CD4-positive, alpha-beta T cell treated with Interleukin-4 for 1 hour (primary cell): ENCODE measurements at places on chromosomes 13 and 19.

DNA sequence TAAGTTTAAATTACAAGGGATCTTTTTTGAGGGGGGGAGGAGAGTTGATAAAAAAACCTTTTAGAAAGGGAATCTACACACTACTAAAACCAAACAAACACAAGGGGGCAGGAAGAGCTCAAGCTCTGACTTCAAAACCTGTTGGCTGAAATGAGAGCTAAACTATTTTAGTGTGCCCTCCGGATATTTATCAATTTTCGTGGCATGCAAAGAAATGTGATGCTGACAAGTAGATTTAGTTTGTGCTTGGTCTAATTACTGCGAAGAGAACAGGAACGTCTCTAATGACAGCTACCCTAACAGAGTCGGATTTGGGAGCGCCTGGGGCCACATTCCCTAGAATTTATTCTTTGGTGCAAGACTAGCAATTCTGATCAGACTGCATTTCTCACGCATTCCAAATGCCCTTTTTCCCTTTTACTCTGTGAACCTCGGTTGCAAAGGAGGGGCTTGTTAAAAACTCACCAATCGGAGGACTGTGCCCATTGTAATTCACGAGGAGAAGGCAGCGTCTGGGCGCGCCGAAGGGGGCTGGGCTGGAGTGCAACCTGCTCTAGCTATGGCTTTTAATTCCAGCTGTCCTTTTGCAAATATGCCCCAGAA lies 802 bp upstream of the FREM2 start:
- DNase-seq, result no peak

GRCh38 chr19:1445932-1446712 lies 3.8 kb upstream of the APC2 start:
- no peak for DNase-seq

DNA sequence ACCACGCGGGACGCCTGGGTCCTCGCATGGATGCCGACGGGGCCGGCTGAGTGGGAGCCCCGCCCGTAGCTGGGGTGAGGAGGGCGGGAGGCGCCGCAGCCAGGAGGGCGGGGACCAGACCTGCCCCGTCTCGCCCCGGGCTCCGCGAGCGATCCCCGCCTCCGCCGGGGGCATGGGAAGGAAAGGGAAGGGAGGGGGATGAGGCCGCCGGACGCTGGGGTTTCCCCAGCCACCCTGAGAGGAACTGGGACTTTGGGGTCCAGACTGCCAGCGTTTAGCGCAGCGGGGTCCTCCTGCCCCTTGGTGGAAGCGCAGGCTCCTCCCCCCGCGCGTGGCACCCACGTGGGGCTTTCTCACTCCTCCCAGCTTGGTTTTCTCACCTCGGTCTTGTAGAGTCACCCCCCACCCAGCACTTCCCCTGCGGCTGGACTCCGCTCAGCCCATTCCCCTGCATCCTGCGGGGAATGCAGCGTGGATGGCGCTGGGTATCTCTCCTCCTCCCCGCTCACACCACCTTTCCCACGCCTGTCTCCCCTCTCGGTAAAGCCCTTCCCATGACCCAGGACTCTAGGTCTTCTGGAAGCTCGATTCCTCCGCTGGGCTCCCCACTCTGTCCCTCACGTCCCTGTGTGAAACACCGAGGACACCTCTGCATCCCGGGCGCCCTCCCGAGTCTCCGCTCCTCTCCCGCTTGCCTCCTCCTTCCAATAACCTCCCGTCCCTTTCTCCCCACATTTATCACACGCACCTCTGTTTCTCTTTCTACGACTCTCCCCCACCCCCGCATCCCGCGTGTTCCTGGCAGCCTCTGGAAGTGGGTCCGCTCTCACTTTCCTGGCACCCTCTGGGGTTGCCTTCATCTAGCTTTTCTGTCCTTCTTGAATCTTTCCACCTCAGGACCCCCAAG lies 2.1 kb downstream of the TGFB1 start:
- peak; percentile 89 for DNase-seq

DNA sequence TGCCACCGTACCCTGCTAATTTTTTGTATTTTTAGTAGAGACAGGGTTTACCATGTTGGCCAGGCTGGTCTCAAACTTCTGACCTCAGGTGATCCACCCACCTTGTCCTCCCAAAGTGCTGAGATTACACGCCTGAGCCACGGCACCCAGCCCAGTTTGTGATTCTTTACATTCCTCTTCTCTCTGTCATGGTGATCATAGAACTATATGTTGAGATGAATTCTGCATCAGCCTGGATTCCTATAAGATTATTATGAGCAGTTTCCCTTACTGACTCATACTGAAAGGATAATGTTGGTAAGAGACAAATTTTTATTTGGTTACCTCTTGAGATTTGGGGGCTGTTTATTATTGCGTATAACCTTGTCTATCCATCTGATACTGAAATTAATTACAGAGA lies 121.5 kb upstream of the CSNK1A1L start:
- DNase-seq, result no peak

GRCh38 chr19:2478756-2479555 lies 3.0 kb downstream of the GADD45B start:
- peak; percentile 74 for DNase-seq

GRCh38 chr19:45640849-45641273 lies 1.7 kb upstream of the EML2 start:
- no peak for DNase-seq

- peak; percentile 15 for DNase-seq
Measured at GRCh38 chr13:75636436-75637180, 478 bp downstream of the LMO7 start.

DNA sequence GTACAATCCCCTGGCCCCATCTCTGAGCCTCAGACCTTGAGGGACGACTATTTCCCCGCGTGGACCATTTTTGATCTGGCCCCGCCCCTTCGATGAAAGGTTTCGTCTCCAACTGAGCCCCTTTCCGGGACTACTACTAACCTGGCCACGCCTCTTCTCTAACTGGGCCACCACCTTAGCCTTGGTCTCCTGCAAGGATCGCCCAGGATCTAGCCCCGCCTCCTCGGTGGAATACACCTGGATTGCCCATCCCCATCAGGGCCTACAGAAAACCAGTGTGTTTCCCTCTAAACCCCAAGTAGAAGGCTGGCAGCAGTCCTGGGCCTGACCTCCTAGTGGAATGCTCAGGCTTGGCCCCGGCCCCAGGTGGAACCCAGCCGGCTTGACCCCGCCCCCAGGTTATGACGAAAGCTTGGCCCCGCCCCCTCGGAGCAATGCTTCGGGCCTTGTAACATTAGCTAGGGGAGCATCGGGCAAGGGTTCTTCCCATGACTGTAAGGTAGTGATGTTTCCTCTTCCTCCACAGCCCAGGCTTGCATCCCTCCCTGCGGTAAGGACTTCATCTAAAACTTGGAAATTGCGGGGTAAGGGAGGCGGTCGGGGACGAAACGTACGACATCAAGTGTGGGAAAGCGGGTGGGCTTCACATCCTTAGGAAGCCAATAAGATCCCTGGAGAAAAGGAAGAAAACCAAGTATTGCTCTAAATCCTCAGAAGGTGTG lies 9.1 kb downstream of the SPACA6 start:
- peak; percentile 63 for DNase-seq

- no peak for DNase-seq
Measured at GRCh38 chr13:98649861-98650260, 73.0 kb upstream of the STK24 start.

- DNase-seq, result peak; percentile 81
Measured at GRCh38 chr19:7678971-7679751, 1.5 kb upstream of the TRAPPC5 start.

- DNase-seq, result no peak
Measured at GRCh38 chr13:45040622-45041021, 51.3 kb downstream of the GPALPP1 start.

- no peak for DNase-seq
Measured at GRCh38 chr13:59787679-59788078, 376.0 kb downstream of the DIAPH3 start.
